Activated CD8-positive, alpha-beta T cell treated with anti-CD3 and anti-CD28 coated beads, Interleukin-2, amount 10 ng/mL, durations not matched to agents 7 days and 5 days (primary cell): ENCODE measurements at places on chromosomes 5 and 9. TPM values are rescaled to one million over a fixed set of nuclear protein-coding genes. Genes with fewer than 3 reads are reported as not detected.

DNA sequence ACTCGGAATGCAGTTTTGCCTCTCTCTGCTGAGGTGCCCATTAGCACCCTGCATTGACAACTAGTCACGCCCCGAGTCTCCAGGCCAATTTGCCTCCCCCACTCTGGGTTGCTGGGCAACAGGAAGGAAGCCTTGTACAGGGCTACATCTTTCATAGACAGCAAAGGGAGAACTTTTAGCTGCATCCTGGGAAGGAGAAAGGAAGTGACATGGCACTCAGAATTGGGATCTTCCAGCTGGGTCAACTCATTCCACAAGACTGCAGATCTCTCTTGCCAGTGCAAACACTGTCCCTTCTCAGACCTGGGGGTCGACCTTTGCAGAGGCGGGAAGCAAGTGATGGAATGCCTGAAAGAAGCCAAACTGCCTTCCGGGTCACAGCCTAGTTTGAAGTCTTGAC lies 282.0 kb downstream of the SLIT3 start:
- DNase-seq = no peak

GRCh38 chr9:34684145-34684544 lies 6.9 kb downstream of the CCL19 start:
- no peak for DNase-seq

GRCh38 chr5:172455511-172456061 lies 1.3 kb upstream of the SH3PXD2B start:
- DNase-seq = no peak

Gene SLC6A18
- total RNA-seq = not detected

DNA sequence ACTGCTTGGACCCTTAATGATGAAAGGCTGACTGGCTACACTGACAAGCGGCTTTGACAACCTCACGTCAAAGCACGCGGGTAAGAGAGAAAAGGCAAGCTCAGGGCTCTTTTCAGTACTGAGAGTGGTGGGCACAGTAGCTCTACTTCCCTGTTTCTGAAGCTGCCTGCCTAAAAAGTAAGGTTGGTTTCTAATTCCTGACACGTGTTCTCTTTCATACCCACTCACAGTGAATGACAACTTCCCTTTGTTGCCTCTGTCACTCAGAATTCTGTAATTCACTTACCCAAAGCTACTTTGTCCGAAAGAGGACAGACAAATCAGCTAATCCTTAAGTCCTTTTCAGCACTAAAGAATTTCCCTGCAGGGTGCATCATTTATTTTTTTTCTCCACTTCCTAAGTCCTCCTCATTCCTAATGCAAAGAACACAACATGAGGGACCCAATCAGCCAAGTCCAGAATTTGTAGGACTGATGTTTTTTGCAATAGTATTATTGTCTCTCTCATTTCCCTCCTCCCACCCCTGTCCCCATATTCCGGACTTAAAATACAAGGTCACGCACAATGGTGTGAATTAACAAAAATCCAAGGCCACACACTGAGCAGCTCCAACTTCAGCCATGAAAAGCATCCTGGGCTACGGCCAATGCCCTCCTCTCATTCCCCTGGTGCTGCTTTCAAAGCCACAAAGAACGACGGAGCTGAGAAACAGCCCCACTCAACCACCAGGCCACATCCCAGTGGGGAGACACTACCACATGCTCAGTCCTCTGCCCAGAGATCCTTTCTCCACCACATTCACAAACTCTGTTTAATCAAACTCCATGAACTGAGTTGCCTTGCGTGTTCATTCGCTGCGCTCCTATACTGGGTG lies 221.0 kb downstream of the TSSK1B start:
- DNase-seq = no peak

- no peak for DNase-seq
Measured at GRCh38 chr9:29001006-29001405, 1427.7 kb upstream of the C9orf72 start.

DNA sequence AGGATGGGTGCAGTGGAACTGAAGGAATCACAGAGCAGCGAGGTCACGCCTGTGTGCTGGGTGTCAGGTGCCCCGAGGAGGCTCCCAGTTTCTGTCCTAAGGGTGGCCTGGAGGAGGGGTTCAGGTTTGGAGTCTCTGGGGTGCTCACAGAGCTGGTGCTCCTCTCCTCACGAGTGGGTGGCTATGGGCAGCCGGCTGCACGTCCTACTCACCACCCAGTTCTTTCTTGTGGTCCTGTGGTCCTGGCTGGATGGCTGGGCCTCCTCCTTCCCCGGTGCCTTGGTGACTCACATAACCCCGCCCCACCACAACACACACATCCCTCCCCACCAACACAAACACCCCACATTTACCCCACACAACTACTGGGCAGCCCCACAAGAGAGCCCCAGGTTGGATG lies 9.9 kb upstream of the PTGS1 start:
- DNase-seq = peak; percentile 47

Gene PCDHB9
- total RNA-seq = not detected

Gene GLDC
- total RNA-seq = 0.34 TPM

- no peak for DNase-seq
Measured at GRCh38 chr5:146185161-146185560, 2.7 kb upstream of the LARS1 start.

GRCh38 chr5:113099822-113100221 lies 123.2 kb downstream of the DCP2 start:
- no peak for DNase-seq

Gene FOXD4
- total RNA-seq = 0.52 TPM

DNA sequence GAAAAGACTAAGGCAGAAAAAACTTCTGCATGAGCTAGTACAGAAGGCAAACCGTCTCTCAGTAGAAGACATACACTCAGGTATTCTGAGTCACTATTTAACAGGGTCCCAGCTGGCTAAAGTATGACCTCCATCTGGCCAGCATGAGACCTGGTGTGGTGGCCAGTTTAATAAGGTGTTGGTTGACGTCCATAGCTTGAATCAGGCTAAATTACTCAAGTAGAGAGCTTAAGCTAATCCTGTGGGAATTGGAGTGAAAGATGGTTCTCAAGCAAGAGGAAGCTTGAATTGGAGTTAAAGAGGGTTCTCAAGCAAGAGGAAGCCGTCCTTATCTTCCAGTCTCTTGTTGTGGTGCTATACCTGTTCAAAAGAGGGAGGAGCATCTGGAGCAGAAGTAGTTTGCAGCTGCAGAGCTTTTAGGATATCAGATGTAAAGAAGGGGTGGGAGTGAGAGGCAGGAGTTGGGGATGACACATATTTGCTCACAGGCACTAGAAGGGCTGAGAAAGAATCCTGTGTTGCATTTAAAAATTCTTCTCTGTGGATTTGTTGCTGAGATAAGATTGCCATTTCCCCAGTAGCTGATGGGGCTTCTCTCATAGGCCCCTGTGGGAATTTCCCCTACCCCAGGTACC lies 136.1 kb upstream of the RUSC2 start:
- DNase-seq = no peak

Gene GLRA1
- not detected for total RNA-seq

GRCh38 chr5:147417135-147417813 lies 92.6 kb downstream of the DPYSL3 start:
- DNase-seq = no peak

- no peak for DNase-seq
Measured at GRCh38 chr9:101068696-101069095, 40.2 kb downstream of the PLPPR1 start.

- no peak for DNase-seq
Measured at GRCh38 chr5:143642791-143643190, 169.2 kb upstream of the HMHB1 start.

GRCh38 chr9:94553029-94553938 lies 1.6 kb upstream of the PCAT7 start:
- no peak for DNase-seq

DNA sequence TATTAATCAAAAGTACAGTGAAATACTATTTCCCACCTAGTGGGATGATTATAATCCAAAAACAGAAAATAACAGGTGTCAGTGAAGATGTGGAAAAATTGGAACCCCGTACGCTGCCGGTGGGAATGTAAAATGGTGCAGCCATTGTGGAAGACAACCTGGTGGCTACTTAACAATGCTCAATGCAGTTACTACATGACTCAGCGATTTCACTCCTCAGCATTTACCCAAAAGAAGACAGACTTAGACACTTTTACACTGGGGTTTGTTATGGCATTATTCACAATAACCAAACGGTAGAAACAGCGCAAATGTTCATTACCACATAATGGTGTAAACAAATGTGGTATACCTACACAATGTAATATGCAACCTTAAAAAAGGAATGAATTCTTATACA lies 23.9 kb downstream of the SECISBP2 start:
- DNase-seq = no peak

Gene FAM81B
- not detected for total RNA-seq

DNA sequence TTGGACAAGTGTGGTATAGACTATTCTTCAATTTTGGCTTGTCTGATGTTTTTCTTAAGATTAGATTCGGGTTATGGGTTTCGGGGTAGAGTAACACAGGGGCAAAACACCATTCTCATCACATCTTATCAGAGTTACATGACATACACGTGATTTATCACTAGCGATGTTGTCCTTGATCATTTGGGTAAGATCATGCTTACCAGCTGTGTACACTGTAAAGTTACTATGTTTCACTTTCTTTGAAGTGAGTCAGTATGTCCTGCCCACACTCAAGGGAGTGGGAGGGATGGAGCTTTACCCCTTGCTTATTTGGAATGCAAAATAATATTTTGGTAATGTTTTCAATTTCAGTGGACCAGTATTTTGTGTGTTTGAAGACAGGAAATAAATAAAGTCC lies 101.8 kb upstream of the TAF11L2 start:
- no peak for DNase-seq
